Activated CD4-positive, alpha-beta T cell treated with anti-CD3 and anti-CD28 coated beads for 36 hours (primary cell): ENCODE measurements at places on chromosomes 5 and 9. TPM values are rescaled to one million over a fixed set of nuclear protein-coding genes. Genes with fewer than 3 reads are reported as not detected.

Gene CNOT8
- total RNA-seq = 61.8 TPM

DNA sequence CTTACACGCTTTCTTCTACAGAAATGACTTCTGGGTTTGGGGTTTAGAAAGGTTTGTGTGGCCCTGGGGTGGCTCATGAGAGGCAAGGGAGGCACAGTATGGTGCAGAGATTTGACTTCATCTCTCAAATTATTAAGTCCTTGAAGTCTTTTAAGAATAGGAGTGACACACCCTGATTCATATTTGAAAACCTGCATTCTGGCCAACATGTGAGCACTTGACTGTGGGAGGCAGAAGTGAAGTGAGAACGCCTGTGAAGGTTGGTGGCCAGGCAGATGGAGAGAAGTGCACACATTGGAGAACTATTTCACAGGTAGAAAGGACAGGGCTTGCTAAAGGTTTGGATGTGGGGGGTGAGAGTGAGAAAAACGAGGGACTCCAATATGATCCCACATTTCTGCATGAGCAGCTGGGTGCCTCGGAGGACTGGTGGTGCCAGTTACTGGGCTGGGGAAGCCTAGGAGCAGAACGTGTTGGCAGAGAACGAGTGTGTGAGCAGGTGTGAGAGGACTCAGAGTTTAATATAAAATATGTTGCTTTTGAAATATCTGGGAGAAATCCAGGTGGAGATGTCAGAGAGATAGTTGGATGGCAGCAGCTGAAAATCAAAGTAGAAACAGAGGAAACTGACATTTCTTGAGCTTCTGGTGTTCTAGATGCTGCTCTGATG lies 240.0 kb upstream of the ADAMTSL1 start:
- no peak for DNase-seq

DNA sequence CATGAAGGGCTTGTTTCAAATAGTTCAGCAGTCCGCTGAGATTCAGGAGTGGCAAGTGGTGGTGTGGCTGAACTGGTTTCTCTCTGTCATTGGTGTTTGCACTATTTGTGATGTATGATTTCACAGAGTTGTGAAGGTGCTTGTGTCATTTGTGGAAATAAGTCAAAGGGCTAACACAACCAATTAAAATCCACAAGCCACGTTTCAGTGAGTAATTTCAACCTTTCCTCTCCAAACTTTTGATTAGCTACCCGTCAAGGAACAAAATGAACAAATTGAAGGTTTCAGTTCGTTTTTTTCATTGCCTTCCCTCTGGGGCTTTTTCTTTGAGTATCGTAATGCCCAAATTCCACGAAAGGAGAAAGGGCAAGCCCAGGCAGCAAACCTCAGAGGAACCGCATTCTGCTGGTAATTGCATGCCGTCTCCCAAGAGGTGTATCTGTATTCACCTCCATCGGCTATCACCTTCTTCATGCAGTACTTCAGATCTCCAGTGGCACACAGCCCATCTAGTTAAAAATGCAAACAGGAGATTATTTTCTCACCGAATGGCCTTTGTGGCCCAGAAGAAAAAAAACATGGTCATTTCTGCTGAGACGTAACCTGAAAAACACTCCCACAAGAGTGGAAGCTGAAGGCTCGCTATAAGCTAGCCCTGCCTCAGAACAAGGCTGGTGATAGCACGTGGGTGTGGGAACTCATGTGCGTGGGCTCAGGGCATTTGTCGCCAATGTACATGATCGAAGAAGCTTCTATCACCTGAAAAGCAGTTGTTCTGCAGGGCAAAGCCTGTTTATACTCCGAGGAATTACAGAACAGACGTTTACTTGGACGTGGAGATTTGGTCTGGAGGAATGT lies 197.1 kb downstream of the NR3C1 start:
- DNase-seq = peak; percentile 47

Gene CCL21
- total RNA-seq = not detected
